ENCODE measurements at places on chromosomes 6 and 20.

DNA sequence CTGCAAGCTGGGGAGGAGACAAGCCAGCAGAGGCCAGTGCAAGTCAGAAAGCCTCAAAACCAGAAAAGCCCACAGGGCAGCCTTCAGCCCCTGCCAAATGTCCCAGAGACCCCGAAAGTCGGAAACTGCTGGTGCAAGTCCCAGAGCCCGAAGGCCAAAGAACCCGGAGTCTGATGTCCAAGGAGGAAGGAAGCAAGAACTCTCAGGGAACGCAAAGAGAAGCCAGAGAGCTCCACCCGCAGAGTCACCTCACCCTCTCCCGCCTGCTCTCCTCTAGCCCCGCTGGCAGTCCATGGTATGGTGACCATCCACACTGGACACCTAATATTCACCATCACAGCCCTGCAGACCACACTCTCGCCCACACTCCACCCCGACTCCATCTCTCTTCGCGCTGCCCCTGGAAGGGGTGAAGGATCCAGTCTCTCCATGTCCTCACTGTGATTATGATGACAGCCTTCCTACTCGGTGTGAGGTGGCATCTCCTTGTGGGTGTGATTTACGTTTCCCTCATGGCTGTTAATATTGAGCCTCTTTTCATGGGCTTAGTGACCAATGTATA is 10.6 kb downstream of the ULBP3 start:
- no peak for DNase-seq

- DNase-seq: peak; percentile 68
Measured at GRCh38 chr20:58645412-58645968, 5.6 kb upstream of the STX16 start.

DNA sequence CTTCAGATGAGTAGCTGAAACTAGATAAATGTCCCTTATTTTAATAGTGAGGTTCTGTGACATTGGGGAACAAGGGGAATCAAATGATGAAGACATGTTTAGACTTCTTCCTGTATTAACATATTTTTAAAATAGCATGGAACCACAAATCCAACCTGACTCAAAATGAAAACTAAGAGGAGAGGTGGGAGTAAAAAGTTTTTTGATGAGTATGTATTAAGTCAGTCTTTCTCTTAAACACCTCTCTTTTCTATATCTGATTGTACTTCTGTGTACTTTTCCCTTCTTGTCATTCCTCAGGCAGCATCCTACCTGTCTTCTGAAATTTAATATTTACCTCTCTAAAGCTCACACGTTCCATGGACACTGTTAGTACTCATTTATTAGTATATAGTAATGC is 8.7 kb upstream of the SDHAF4 start:
- no peak for DNase-seq

GRCh38 chr6:156933201-156934068 is 156.3 kb downstream of the ARID1B start:
- DNase-seq: no peak

DNA sequence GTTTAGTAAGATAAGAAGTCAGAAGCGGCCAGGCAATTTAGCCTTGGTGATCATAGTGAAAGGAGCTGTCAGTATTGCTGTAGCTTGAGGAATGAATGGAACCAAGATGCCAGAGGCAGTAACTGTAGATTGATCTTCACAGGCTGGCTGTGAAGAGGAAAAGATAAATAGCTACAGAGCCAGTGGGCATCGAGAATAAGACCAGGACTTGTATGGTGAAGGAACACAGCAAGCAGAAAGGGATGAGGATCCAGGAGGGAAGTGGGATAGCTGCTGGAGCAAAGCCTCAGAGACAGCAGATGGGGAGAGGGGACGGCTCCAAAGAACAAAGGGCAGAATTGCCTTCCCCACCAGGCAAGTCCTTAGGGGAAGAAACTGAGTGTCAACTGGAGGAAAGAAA is 294.4 kb upstream of the PLN start:
- no peak for DNase-seq

GRCh38 chr6:46072866-46073265 is 56.9 kb upstream of the ENPP4 start:
- no peak for DNase-seq

- peak; percentile 97 for DNase-seq
Measured at GRCh38 chr6:158174514-158174913, 6.4 kb downstream of the GTF2H5 start.

DNA sequence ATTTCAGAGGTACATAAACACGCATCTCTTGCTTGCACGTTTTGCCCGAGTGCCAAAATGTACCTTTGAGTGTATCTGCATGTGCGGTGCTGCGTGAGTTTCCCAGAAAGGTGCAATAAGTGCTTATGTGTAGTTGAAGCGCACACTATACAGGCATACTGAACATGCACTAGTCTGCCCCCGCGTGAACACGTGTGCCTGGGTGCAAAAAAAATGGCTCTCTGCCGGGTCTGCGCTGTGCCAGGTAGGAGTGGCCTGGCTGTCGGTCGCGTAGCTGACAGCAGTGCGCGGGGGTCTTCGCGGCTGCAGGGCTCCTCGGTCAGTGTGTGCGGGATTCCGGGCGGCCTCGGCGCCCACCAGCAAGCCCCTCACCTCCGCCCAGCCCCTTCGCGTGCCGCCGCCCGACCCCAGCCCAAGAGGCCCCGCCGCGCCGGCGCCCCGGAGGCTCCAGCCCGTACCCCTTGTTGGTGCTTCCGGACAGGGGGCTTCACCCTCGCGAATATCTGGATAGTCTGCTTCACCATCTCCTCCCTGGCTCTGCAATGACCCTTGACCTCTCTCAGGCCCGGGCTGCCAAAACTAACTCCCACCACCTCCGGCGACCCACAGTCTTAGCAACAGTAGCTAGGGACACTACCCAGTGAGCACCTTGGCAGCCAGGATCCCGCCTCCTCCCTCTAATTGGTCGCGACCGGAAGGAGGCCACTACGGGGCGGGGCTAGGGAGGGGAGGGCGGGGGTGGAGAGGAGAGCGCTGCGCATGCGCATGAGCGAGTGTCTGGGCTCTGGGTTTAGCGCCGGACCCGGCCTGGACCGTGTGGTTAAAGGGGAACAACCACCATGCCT is at the start of gene KIF6:
Gene KIF6, minus strand, starts transcription at position 622 of the 845 bp plus-strand sequence. Its CDS starts 98 bp downstream, at position 524.
- DNase-seq: peak; percentile 84

- no peak for DNase-seq
Measured at GRCh38 chr20:43900496-43900895, 14.2 kb upstream of the TOX2 start.

DNA sequence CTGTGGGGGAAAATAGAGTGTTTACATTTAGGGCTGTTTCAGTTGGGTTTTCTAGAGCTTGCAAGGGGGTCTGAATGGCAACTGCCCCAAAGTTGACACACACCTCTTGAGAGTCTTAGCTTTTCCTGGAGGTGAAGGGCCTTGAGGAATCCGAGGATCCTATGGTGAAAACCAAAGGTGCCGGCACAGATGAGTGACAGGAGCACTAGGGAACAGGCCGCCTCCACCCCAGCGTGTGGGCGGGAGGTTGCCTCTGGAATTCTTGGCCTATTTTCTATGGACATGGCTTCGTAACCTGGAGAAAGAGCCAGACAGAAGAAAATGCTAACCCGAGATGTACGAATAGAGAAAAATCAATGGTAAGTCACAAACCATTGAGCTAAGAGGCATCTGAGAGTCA is 283.2 kb upstream of the FOXQ1 start:
- no peak for DNase-seq

GRCh38 chr20:59825944-59826759 is 107.3 kb downstream of the SYCP2 start:
- DNase-seq: no peak

- DNase-seq: no peak
Measured at GRCh38 chr6:22078802-22079545, 217.9 kb downstream of the PRL start.

GRCh38 chr6:149473080-149474052 is 11.4 kb downstream of the ZC3H12D start:
- DNase-seq: peak; percentile 23

GRCh38 chr20:62703853-62704228 is 4.8 kb upstream of the NTSR1 start:
- DNase-seq: peak; percentile 10

GRCh38 chr6:47252633-47253032 is 57.1 kb downstream of the TNFRSF21 start:
- DNase-seq: no peak

GRCh38 chr6:91045161-91045560 is 458.3 kb upstream of the MAP3K7 start:
- DNase-seq: no peak

- DNase-seq: peak; percentile 70
Measured at GRCh38 chr6:45677381-45678284, 299.9 kb upstream of the SUPT3H start.

GRCh38 chr6:27867945-27868300 is 44.3 kb downstream of the OR2B2 start:
- peak; percentile 14 for DNase-seq

DNA sequence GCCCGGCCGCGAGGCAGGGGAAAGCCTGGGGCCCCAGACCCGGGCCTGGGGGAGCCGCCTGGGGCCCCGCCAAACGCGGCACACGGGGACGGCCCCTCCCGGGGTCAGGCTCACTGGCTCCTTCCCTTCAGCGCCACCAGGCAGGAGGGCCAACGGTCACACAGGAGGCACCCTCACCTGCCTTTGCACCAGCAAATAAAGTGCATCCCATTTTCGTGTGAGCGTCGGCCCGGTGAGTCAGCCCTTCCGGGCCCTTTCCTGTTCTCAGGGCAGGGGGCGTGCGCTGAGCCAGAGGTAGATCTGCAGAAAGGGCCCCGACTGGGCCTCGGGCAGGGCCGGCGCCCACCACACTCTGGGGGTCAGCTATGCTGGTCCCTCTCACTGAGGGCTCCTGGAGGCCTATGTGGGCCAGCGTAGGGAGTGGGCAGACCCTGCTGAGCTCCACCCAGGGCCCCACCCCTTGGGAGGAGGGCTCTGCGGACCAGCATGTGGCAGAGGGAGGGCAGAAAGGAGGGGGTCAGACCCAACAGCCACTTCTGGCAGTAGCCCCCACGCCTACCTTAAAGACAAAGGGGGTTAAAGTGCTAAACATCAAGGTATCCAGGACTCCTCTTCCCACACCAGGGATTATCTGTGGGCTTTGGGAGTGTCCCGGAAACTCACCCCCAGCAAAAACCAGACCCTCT is 931 bp upstream of the UCKL1 start:
- DNase-seq: peak; percentile 55

GRCh38 chr6:162726947-162727321 is 632 bp downstream of the PRKN start:
- no peak for DNase-seq

DNA sequence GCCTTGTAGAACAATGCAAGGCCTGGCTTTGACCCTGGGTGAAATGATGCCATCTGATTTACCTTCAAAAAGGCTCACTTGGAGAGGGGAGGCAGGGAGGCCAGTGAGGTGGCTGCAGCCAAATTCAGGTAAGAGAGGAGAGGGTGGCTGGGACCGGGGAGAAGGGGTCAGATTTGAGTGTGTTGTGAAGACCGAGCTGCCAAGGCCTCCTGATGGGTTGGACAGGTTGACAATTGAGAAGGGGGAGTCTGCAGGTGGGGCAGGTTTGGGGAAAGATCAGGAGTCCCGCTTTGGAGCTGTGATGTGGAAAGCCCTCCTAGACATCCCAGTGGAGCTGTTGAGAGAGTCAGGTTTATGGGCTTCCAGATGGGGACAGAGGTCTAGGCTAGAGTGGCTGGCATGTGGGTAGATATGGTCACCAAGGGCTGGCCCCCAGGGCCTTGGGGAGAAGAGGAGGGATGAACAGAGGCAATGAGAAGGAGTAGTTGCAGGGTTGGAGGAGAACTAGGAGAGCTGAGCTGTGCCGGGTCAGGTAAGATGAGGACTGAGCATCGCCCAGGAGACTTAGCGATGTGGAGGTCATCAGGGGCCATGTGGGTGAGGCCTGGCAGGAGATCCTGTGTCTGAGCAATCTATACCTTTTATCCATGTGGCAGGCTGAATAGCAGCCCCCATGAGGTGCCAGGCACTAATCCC is 70.5 kb upstream of the TOX2 start:
- no peak for DNase-seq

- DNase-seq: peak; percentile 56
Measured at GRCh38 chr6:146813554-146813953, 214.8 kb downstream of the ADGB start.

- no peak for DNase-seq
Measured at GRCh38 chr6:44618371-44618770, 230.9 kb downstream of the CDC5L start.

DNA sequence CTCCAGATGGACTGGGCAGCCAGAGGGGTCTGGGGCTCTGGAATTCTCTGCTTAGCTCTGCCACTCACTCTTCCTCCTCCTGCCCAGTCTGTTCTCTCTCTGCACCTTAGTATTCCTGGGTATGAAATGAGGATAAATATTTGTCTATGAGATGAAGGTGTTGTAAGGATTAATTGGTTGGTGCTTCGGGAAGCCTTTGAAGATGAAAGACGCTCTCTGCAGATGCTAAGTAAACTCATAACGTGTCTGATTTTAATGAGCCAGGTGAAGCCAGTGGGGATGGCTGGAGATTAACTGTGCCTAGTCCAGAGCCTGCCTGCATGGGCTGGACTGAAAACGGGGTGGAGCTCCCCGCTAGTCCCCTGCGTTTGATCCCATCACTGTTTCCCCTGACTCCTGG is 23.1 kb upstream of the TCP11 start:
- DNase-seq: no peak

GRCh38 chr20:54323227-54323734 is 115.4 kb downstream of the PFDN4 start:
- DNase-seq: no peak

GRCh38 chr20:49230021-49230420 is 10.8 kb downstream of the DDX27 start:
- no peak for DNase-seq

GRCh38 chr6:151290877-151291721 is 51.3 kb downstream of the AKAP12 start:
- DNase-seq: peak; percentile 90

DNA sequence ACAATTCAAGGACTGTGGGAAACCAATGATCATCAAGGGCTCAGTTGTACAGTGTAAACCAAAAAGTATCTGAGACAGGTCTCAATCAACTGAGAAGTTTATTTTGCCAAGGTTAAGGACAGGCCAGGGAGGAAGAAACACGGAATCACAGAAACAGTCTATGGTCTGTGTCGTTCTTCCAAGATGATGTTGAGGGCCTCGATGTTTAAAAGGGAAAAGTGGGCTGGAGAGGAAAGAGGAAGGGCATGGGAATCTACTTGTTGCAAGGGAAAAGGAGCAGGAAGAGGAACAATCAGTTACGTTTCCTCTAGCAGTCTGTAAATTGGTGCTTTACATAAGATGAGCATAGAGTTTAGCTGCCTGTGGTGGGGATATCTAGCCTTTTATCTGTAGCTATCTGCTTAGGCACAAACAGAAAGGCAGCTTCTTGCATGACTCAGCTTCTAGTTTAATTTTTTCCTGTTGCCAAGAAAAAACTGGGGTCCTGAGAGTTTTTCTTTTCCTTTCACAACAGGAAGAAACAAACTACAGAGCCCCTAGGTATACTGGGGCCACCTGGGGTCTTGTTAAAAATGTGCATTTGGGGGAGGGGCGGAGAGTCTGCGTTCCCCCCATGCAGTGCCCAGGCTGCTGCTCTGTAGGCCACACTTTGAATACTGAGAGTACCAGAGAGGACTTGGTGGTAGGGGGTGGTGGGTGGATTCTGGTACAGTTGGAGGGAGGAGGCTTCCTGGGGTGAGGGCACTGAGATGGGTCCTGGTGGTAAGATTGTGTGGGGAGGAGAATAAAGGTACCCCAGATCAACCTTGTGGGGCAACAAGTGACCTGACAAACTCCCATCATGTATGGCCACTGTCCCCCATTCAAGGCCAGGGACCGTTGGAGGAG is 35.3 kb upstream of the EZR start:
- peak; percentile 84 for DNase-seq
